Kidney epithelial cell (primary cell): ENCODE measurements at places on chromosomes 13 and 19. TPM values are rescaled to one million over a fixed set of nuclear protein-coding genes. Genes with fewer than 3 reads are reported as not detected.

LGI4 gene
- total RNA-seq: not detected in 2 replicates

NPAS1 gene
- 1.6 TPM in 1 of 2 replicates, not detected in the other for total RNA-seq

CBY2 gene
- not detected in 2 replicates for total RNA-seq

SIPA1L3 gene
- 40.4 and 46.8 TPM in 2 replicates for total RNA-seq

DNA sequence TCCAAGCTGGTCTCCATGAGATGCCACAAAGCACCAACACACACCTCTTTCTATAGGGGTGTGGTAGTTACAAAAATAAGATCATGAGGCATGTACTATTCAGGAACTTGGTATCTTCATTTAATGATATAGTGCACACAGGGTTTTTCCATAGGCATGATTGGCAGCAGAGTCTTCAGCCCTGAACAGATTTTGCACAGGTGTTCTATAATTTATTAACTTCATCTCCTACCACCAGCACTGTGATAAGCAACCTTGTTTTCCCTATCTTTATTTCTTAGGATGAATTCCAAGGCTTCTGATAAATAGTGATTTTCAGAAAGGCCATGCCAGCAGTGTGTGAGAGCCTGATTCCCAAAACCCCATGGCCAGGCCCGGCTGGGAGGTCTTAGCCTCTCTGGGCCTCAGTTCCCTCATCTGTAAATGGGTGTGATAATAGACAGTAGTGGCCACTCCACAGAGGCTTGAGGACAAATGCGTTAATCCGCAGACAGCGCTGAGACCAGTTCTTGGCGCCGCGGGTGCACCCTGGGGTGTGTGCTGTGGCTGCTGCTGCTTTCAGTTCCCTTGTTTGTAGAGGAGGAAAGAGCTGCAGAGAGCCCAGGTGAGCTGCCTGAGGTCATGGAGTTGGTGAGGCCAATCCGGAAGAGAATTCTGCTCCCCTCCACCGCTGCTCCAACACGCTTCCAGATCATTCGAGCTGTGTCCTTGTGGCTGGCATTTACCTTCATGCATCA, 33.1 kb downstream of the DHRS12 start:
- no peak for DNase-seq

- DNase-seq: no peak
These were observed 17.3 kb downstream of the ZSWIM4 start for GRCh38 chr19:13812544-13812943.

DNA sequence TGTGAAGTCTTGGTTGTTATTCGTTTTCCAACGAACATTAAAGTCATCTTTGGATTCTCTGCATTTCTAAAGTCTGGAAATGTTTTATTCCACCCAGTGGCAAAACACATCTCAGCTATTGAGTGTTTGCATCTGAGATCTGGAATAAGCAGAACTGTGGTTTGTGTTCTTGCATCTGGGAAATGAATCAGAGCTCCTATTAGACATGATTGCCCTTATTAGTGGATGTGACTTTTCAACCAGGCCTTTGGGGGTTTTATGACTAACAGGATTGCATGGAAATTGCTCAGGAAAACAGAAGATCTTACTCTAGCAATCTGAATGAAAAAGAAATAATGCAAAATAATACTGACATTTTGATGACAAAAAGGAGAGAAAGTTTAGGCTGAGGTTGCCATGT, 488.8 kb downstream of the IRS2 start:
- no peak for DNase-seq

GRCh38 chr19:6730153-6730804, 7.1 kb downstream of the GPR108 start:
- DNase-seq: no peak

DNA sequence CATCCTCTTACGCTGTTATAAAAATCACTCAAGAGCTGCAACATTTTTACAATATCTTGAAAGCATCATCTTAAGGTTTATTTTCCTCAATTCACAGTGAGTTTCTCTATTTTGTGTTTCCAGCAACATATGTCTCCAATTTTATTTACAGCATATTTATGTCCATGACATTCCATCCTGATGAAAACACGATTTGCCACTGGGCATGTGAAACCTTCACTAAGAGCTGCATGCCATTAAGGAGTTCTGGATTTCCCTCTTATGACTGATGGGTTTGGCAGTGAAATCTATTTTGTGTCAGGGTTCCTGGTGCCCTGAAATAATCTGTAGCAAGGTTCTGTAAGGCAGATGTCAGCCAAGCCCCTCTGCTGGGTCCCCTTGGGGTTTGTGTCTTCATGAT, 527.6 kb upstream of the KLF12 start:
- DNase-seq: no peak

GRCh38 chr19:19110410-19111135, 27.7 kb downstream of the TMEM161A start:
- DNase-seq: no peak

- DNase-seq: no peak
These were observed 1960.8 kb downstream of the OLFM4 start for GRCh38 chr13:54989418-54989817.

- no peak for DNase-seq
These were observed 13.9 kb downstream of the TBC1D4 start for GRCh38 chr13:75468098-75468497.

GRCh38 chr13:42751693-42752092, 29.7 kb upstream of the FAM216B start:
- no peak for DNase-seq

- no peak for DNase-seq
These were observed 1.7 kb downstream of the TRAPPC5 start for GRCh38 chr19:7682175-7682855.

DNA sequence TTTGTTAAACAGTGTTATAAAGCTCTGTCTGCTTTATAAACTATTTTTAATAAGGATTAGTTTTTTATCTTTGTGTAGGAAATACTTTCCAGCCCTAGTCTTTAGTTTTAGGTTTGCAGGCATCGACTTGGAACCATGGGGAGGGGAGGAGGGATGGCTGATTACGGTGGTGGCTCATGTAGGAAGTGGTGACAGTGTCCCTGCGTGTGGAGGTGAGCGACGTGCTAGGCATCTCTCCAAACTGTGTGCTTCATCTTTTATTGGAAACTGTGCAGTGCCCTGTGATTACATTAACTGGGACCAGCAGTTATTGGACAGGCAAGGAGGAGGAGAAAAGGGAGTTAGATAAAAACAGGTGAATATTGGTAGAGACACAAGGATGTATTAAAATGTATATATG, 203.8 kb downstream of the ATP8A2 start:
- no peak for DNase-seq

- no peak for DNase-seq
These were observed 33.3 kb upstream of the RANBP3 start for GRCh38 chr19:6011206-6011605.

DNA sequence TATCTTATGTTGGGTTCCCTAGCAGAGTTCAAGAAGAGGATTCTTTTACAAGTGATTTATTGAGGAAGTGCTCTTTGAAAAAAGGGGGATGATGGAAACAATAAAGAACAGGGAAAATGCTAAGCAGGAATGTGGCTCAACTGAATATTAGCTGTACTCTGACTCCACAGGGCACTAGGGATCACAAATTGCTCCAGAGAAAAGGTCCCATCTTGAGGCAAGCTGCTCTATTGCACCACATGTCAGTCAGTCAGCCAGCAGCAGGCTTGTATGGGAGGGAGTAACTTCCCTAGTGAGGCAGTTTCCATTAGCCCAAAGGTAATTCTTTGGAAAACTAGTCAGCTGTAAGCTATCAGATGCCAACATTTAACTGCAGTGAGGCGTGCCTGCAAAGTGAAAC, 73.3 kb upstream of the FNDC3A start:
- no peak for DNase-seq

DNA sequence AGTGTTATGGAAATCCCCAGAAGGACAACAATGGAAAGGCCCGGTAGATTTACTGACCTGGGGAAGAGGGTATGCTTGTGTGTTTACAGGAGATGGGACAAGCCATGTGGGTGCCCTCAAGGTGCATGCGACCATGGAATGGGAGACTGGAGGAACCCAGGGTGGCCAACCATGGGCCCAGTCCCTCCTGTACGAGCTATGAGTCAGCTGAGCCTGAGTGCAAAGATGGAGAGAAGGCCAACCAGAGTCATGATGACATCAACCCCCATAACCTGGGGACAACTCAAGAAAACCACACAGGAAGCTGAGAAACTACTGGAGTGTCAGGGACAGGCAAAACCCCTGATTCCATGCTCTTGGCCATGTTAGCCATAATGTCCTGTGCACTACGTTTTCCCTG, 7.8 kb downstream of the ZNF350 start:
- no peak for DNase-seq

GRCh38 chr13:109567315-109567714, 219.1 kb downstream of the IRS2 start:
- no peak for DNase-seq

- DNase-seq: no peak
These were observed 1.0 kb downstream of the HIF3A start for GRCh38 chr19:46297700-46298478.
